Suprapubic skin (tissue), 4 donors: ENCODE measurements at places on chromosomes 4 and X. TPM values are rescaled to one million over a fixed set of nuclear protein-coding genes. Genes with fewer than 3 reads are reported as not detected.

- no peak for DNase-seq
Measured at GRCh38 chr4:19776021-19776459, 475.7 kb upstream of the SLIT2 start.

- no peak for DNase-seq
Measured at GRCh38 chr4:153782581-153782980, 6.3 kb downstream of the SFRP2 start.

Gene NSG1
- total RNA-seq, result 157 TPM

- DNase-seq, result no peak
Measured at GRCh38 chr4:145496292-145496691, 14.6 kb downstream of the SMAD1 start.

DNA sequence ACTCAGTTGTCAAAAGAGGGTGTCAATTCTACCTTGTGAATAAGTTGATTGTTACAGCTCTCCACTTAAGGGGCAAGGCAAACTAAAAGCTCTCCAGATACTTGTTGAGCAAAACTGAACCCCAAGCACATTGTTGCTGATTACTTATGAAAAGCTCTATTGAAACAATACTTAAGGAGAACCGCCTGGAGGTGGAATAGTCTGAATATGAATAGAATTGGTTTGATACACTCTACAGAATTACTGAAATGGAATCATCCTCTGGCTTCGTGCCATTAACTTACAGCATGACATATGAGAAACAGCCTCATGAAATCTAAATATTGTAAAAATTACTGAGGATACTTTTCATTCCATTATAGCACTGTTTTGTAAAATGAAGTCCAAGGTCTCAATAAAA is 127.0 kb upstream of the SH3RF1 start:
- no peak for DNase-seq

DNA sequence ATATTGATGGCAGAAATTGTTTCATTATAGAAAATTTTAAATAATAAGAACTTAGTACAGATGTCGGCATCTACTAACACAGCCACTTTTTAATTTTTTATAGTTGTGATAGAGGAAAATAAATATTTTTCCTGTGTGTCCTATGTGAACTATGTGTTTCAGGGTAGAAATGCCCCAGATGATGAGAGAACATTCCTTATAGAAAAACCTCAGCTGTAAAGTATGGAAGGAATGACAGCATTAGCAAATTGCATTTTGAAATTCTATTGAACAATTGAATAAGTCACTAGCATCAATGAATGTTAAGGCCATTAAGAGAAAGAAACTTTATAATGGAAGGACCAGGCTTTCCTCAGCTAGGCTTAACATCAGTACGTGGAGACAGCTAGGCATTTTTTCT is 149.2 kb downstream of the CFAP299 start:
- no peak for DNase-seq

GRCh38 chr4:159052315-159052714 is 50.6 kb upstream of the RAPGEF2 start:
- no peak for DNase-seq

DNA sequence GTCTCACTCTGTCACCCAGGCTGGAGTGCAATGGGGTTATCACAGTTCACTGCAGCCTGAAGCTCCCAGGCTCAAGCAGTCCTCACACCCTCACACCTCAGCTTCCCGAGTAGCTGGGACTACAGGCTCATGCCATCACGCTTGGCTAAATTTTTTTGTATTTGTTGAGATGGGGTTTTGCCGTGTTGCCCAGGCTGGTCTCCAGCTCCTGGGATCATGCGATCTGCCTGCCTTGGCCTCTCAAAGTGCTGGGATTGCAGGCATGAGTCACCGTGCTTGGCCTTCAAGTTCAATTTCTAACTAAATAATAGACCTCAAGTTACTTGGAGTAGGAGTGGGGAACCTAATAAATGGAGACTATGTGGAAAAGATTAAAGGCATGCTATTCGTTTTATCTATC is 48.9 kb downstream of the MND1 start:
- no peak for DNase-seq

Gene SLC10A3
- total RNA-seq, result 37.1 TPM

DNA sequence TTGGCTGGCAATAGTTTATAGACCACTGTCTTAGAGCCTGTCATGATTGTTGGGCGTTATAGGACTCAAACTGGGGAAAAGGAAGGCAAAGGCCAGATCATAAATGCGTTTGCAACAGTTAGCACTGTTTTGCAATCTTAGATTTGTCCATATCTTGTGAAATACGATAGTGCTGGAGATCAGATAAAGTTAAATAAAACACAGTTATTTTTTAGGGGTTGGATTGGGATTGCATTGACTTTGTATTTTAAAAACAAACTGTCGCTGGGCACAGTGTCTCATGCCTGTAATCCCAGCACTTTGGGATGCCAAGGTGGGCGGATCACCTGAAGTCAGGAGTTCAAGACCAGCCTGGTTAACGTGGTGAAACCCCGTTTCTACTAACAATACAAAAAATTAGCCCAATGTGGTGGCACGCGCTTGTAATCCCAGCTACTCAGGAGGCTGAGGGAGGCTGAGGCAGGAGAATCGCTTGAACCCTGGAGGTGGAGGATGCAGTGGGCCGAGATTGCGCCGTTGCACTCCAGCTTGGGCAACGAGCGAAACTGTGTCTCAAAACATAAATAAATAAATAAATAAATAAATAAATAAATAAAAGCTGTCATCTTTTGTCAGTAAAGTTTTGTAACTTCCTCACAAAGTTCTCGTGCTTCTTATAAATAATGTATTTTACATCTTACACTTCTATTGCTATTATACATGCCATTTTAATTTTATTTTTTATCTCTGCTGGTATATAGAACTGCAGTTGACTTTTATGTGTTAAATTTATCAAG is 117.2 kb downstream of the KDM6A start:
- no peak for DNase-seq

DNA sequence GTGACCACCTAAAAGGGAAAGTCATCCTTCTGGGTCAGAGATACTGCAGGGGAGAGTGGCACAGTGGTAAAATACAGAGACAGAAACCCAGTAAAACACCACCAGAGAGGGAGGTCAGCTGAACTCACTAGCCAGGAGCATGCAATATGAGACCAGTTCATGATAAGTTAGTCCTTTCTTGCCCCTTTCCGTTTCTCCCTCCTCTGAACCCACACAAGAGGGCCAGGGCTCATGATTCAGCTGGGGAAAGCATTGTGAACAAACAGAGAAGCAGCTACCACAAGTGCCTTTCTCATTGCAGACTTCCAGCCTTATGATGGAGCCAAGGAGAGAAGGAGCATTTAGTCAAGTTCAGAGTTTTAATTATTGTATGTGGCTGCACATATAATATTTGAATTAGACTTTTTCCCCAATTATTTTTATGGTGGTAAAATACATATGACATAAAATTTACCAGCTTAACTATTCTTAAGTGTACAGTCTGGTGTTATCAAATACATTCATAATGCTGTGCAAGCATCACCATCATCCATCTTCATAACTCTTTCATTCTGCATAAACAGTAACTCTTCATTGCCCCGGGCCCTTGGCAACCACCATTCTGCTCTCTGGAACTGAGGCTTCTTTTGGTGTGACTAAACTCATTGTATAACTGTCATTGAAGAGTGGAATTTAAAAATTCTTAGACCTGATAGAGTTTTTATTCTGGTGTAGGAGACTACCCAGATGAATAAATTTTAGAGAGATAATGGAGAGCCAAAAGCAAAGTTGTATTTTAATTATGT is 114.6 kb downstream of the DDIT4L start:
- no peak for DNase-seq

Gene PPARGC1A
- 11.3 TPM for total RNA-seq

Gene FGFBP2
- 8.6 TPM for total RNA-seq

Gene HSFX2
- total RNA-seq, result 4.8 TPM

Gene RBMX
- 353 TPM for total RNA-seq

- DNase-seq, result no peak
Measured at GRCh38 chrX:119228512-119229252, 7.4 kb upstream of the PGRMC1 start.
